ENCODE measurements at places on chromosomes 3 and 15.

DNA sequence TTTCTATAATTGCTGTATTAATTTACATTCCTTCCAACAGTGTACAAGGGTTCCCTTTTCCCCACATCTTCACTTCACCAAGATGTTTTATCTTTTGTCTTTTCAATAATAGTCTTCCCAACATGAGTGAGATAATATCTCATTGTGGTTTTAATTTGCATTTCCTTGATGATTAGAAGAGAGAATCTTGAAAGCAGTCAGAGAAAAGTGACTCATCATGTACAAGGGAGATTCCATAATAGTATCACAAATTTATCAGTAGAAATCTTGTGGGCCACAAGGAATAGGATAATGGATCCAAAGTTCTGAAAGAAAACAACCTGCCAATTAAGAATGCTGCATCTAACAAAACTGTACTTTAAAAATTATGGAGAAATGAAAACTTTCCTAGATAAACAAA, 189.3 kb downstream of the NECTIN3 start:
- DNase-seq: no peak

DNA sequence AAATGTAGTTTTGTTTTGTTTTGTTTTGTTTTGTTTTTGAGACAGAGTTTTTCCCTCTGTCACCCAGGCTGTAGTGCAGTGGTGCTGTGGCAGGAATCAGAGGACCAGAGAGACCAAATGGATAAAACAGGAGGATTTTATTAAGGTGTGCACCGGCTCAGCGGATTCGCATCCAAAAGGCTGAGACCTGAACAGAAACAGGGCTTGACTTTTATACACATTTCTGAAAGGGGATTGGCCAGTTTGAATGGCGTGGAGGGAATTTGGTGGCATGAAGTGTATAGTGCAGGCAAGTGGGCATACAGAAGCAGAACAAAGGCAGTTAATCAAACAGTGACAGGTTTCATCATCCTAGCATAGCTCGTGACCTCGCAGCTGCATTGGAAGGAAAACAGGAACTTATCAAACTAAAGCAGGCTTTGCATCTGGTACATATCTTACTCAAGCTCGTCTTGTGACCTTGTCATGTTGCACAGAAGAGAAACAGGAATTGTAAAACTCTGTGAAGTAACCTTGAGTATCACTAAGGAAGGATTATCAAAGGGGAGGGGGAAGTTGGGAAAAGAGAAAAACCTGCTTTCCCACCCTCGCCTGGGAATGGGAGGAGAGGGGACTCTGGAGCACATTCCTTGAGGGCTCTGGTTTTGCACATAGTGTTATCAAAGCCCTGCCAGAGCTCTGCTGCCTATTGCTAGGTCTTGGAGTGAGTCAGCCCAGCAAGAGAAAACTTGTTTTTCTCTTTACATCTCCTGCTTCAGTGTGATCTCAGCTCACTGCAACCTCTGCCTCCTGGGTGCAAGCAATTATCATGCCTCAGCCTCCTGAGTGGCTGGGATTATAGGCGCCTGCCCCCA, 38.5 kb downstream of the C3orf62 start:
- no peak for DNase-seq

DNA sequence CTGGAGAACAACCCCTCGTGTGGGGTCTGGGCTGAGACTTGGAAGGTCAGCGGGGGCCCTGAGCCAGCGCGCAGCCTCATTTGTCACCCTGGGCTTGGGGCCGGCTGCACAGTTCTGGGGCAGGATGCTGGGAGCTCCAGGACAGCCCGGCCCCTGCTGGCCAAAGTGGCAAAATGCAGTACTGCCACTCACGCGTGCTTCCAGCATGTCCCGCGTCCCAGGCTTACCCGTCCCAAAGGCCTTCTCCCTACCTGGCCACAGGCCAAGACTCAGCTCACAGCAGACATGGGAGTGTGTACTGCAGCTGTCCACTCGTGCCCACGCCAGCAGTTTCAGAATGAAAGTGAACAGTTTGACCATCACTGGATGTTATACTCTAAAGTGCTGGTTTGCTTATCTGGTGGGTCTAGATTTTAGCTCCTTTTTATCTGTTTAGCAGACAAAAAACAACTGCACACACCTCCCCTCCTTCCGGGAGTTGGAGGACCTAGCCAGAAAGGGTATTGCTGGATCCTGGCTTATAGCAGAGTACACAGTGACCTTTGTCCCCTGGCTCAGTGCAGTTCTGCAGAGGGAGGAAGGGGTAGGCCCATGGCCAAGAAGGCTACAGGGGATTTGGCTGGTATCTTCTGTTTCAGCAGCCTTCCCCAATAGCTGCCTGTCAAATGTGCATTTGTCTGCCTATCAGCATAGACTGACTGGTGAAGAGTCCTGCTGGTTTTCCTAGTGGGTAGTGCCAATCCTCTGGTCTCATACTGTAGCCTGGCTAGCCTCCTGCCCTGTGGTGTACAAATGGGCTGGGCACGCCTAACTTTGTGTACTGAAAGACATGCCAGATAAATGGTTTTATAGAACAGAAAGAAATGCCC, 23.2 kb upstream of the IP6K2 start:
- DNase-seq: peak; percentile 60

GRCh38 chr3:14605067-14605466, 46.5 kb upstream of the CCDC174 start:
- DNase-seq: no peak
